ENCODE measurements at places on chromosomes 3 and 15. TPM values are rescaled to one million over a fixed set of nuclear protein-coding genes. Genes with fewer than 3 reads are reported as not detected.

DNA sequence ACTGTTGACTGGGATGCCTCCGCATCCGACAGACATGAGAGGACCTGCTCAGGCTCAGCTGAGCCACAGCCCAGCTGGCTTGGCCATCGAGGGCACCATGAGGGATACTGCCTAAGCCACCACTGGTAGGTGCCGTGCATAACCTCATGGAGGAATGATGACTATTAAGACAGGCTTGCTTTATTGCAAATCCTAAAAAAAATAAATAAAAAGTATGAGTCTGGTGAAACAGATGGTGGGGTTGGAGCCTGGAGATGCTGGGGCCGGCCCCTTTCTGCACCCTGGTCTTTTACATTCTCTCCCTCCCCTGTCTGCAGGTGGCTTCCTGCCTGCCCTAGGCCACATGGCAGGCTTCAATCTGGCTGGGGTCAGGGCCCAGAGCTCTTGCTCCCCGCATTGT lies 24.0 kb upstream of the RAD18 start:
- H3K4me1 ChIP-seq, result peaks cover 2% of the 10 kb centered on the region
- H3K27me3 ChIP-seq, result no peaks in the 10 kb centered on the region
- no peak overlapping the region for H3K4me3 ChIP-seq

GRCh38 chr3:295166-295565 lies 98.6 kb downstream of the CHL1 start:
- no peaks in the 10 kb centered on the region for H3K36me3 ChIP-seq
- H3K27ac ChIP-seq, result no peak overlapping the region

GRCh38 chr15:48712546-48712945 lies 67.0 kb upstream of the FBN1 start:
- no peak for DNase-seq
- H3K36me3 ChIP-seq, result peaks cover 25% of the 10 kb centered on the region
- no peak overlapping the region for H3K27ac ChIP-seq
- H3K4me3 ChIP-seq, result no peak overlapping the region

GRCh38 chr3:176789281-176789705 lies 408.0 kb downstream of the TBL1XR1 start:
- no peak overlapping the region for H3K4me3 ChIP-seq
- no peak for DNase-seq
- H3K27me3 ChIP-seq, result peaks cover 6% of the 10 kb centered on the region
- no peaks in the 10 kb centered on the region for H3K36me3 ChIP-seq

DNA sequence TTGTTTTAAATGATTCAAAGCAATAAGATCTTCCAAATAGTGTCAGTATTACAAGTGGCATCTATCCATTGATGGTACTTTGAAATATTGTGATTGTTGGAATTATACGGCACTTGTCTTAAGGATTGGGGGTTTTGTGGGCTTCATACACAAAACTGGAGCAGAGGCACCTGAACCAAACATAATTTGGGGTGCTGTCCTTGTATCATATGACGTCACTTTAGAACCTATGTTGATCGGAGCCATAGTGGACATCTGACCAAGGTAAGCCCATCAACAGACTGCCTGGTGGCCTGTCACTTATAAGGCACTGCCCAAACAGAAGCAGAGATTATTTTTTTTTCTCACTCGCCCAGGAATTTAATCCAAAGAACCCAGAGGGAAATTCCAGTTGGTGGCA lies 2.9 kb upstream of the LRRC58 start:
- H3K27me3 ChIP-seq, result peaks cover 10% of the 10 kb centered on the region
- DNase-seq, result no peak
- peaks cover 15% of the 10 kb centered on the region for H3K4me1 ChIP-seq
- H3K36me3 ChIP-seq, result peaks cover 10% of the 10 kb centered on the region
- H3K4me3 ChIP-seq, result no peak overlapping the region

GRCh38 chr15:74262625-74263024 lies 26.5 kb downstream of the CCDC33 start:
- peaks cover 12% of the 10 kb centered on the region for H3K27me3 ChIP-seq
- no peak for DNase-seq
- no peaks in the 10 kb centered on the region for H3K36me3 ChIP-seq
- no peak overlapping the region for H3K4me3 ChIP-seq
- no peak overlapping the region for H3K27ac ChIP-seq
- H3K4me1 ChIP-seq, result no peaks in the 10 kb centered on the region

- peaks cover 11% of the 10 kb centered on the region for H3K4me1 ChIP-seq
- no peak overlapping the region for H3K27ac ChIP-seq
- no peaks in the 10 kb centered on the region for H3K36me3 ChIP-seq
Observed at GRCh38 chr3:155076888-155077287, 3.2 kb upstream of the MME start.

DNA sequence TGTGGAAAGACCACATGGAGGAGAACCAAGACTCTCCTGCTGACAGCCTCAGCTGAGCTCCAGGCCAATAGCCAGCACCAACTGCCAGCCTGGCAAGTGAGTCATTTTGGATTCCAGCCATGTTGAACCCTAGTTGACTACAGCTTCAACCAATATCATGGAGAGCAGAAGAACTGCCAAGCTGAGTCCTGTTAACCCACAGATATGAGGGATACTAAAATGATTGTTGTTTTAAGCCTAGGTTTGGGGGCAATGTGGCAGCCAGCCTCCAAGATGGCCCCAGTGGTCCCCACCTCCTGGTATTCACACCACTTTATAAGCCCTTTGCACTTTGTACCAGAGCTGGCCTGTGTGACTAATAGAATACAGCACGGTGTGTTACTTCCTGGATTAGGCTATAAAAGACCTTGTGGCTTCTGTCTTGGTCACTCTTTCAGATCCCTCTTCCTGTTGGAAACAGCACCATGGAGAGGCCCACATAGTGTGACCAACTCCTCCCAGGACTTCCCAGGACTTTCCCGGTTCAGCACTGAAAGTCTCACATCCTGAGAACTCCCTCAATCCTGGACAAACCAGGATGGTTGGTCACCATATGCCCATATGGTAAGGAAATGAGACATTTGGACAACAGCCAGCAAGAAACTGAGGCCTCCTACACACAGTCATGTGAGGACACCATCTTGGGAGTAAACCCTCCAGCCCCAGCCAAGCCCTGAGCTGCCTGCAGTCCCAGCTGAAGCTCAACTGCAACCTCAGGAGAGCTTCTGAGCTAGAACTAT lies 32.4 kb upstream of the CDV3 start:
- H3K27me3 ChIP-seq, result no peaks in the 10 kb centered on the region
- H3K4me1 ChIP-seq, result no peaks in the 10 kb centered on the region
- H3K36me3 ChIP-seq, result no peaks in the 10 kb centered on the region

DNA sequence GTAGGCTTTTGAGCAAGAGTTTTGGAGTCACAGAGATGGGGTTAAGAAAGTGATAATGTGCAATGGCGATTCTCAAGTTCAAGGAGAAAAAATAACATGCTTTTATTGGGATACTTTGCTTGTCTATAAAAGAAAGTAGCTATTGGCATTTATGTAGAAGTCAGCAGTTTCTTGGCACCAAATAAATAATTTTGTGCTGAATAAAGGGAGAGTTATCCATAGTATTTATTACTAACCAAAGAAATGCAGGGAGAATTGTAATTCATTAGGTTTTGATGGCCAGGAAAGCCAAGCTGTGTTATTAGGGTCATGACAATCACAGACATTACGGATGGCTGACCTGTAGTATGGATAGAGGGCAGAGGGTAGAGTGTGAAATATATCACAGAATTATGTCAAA lies 33.1 kb downstream of the BTD start:
- H3K27ac ChIP-seq, result no peak overlapping the region
- H3K4me1 ChIP-seq, result peaks cover 82% of the 10 kb centered on the region
- H3K36me3 ChIP-seq, result no peaks in the 10 kb centered on the region

GRCh38 chr3:127238602-127239001 lies 45.7 kb downstream of the PRR23E start:
- no peak overlapping the region for H3K4me3 ChIP-seq
- H3K4me1 ChIP-seq, result no peaks in the 10 kb centered on the region
- H3K27ac ChIP-seq, result no peak overlapping the region
- no peak for DNase-seq
- no peaks in the 10 kb centered on the region for H3K36me3 ChIP-seq

- H3K4me3 ChIP-seq, result peak overlapping the region; percentile 78
- peak overlapping the region; percentile 99 for H3K27ac ChIP-seq
Observed at GRCh38 chr15:31364301-31365031, 37.8 kb downstream of the KLF13 start.

DNA sequence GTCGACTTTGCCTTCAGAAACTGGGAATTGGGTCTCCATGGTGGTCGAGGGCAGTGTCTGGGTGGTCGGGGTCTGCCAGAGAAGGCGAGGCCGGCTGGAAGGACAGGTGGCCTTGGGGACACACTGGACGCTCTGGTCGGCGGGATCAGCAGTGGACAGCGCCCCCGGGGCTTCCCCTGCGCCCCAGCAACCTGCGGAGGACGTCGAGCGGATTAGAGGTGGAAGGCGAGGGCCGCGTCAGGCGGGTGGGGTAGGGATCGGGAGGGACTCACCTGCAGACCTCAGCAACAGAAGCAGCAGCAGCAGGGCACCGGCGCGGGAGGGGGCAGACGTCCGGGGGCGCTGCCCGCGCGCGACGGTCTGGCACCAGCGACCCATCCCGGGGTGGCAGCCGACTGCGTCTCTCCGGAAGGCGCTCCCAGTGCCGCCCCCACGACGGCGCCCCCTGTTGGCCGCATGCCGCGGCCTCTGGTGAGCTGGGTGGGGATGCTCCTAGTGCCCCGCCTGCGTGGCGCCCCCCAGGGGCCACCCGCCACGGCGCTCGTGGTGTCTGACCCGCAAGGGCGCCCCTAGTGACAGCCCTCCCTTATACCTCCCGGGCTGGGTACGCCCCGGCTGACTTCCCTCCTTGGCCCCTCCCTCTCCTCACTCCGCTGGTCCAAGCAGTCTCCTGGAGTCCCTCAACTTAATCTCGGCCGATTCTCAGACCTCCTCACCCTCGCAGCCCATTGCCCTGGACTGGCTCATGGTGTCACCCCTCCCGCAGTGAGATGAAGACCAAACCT lies at the start of gene PRSS50:
TSS of gene PRSS50 (minus strand) at position 423 of the 785 bp plus-strand sequence. CDS start at position 378, 45 bp downstream.
- H3K36me3 ChIP-seq, result no peaks in the 10 kb centered on the region
- H3K4me3 ChIP-seq, result no peak within 1 kb of the TSS
- peaks cover 16% of the 10 kb centered on the region for H3K27me3 ChIP-seq
- peak; percentile 59 for DNase-seq
- no peak within 1 kb of the TSS for H3K27ac ChIP-seq

GRCh38 chr3:70631716-70632307 lies 319.4 kb upstream of the MDFIC2 start:
- no peak overlapping the region for H3K4me3 ChIP-seq
- H3K27me3 ChIP-seq, result peaks cover 14% of the 10 kb centered on the region
- no peaks in the 10 kb centered on the region for H3K36me3 ChIP-seq
- no peak for DNase-seq

- H3K27ac ChIP-seq, result no peak overlapping the region
- H3K27me3 ChIP-seq, result no peaks in the 10 kb centered on the region
- no peaks in the 10 kb centered on the region for H3K36me3 ChIP-seq
- no peak for DNase-seq
- no peaks in the 10 kb centered on the region for H3K4me1 ChIP-seq
- H3K4me3 ChIP-seq, result no peak overlapping the region
Observed at GRCh38 chr3:141152130-141152529, 79.5 kb upstream of the PXYLP1 start.

GRCh38 chr15:45197512-45197911 lies 9.7 kb upstream of the SHF start:
- no peaks in the 10 kb centered on the region for H3K36me3 ChIP-seq
- H3K4me3 ChIP-seq, result no peak overlapping the region
- peaks cover 3% of the 10 kb centered on the region for H3K27me3 ChIP-seq
- peaks cover 8% of the 10 kb centered on the region for H3K4me1 ChIP-seq
- H3K27ac ChIP-seq, result peak overlapping the region; percentile 72

DNA sequence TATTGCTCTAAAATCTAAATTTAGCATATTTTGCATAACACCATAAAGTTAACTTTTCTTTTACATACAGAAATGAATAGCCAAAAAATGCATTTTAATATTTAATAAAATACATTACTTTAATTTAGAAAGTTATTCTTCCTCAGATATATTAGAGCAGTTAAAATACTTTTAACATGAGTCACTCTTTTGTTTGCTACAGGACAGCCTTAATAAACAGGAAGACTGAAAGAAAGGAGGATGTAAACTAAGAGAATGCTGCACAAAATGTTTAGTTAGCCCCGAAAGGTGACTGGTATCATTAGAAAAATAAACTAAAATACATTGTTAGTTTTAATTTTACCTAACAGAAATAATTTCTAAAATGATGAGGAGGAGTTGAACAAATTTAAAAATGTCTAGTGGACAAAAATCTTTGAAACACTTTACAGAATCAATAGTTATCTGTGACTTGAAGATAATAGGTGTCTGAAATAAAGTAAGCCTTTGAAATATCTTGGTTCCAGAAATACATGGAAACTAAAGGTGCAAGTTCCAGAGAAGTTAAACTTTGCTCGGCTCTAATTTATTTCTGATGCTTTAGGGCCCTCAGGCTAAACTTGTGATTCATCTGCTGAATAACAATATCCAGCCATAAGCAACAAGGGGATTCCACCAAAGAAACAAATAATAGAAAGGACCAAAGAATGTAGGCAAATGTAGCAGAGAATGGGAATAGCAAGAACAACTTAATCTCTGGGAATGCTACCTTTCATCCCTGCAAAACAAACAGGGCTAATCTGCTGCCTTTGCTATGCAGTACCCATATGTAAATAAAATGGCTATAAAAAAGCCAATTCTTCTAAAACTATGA lies 138.3 kb upstream of the UBP1 start:
- H3K27me3 ChIP-seq, result no peaks in the 10 kb centered on the region
- peaks cover 2% of the 10 kb centered on the region for H3K4me1 ChIP-seq
- H3K36me3 ChIP-seq, result peaks cover 6% of the 10 kb centered on the region

GRCh38 chr3:42157540-42158538 lies 66.7 kb downstream of the TRAK1 start:
- peaks cover 23% of the 10 kb centered on the region for H3K4me1 ChIP-seq
- no peak for DNase-seq

DNA sequence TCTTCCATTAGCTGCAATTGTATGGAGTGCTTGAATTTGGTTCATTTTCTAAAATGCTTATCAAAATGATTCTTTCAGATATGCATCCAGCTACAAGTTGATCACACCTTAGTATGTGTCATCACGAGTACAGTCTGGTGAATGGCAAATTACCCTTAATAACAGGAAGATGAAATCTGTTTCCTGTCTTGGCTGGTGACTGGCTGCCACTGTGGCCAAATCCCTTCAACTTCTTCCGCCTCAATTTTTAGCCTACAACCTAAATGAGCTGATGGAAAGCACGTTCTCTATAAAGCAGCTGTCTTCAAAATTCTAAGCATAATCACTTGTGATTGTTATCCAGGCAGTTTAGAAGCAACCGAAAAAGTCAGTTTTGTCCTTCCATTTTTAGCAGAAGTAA lies 387.1 kb upstream of the NECTIN3 start:
- no peak overlapping the region for H3K4me3 ChIP-seq
- H3K27me3 ChIP-seq, result peaks cover 6% of the 10 kb centered on the region
- no peaks in the 10 kb centered on the region for H3K36me3 ChIP-seq
- H3K27ac ChIP-seq, result no peak overlapping the region
- no peaks in the 10 kb centered on the region for H3K4me1 ChIP-seq
- DNase-seq, result no peak

GRCh38 chr3:4562595-4562994 lies 69.4 kb downstream of the ITPR1 start:
- peaks cover 4% of the 10 kb centered on the region for H3K36me3 ChIP-seq
- peaks cover 9% of the 10 kb centered on the region for H3K4me1 ChIP-seq
- H3K27ac ChIP-seq, result no peak overlapping the region
- DNase-seq, result no peak
- H3K4me3 ChIP-seq, result no peak overlapping the region
- no peaks in the 10 kb centered on the region for H3K27me3 ChIP-seq

Gene MEX3B
- 0.69 TPM for total RNA-seq

Gene TTLL13
- total RNA-seq, result 0.20 TPM

Gene SI
- total RNA-seq, result not detected

Gene CASR
- not detected for total RNA-seq

Gene ZNF860
- total RNA-seq, result not detected

Gene ALDH1A3
- total RNA-seq, result not detected

Gene SUCNR1
- total RNA-seq, result not detected

Gene C3orf33
- 2.4 TPM for total RNA-seq

Gene AADACL2
- total RNA-seq, result not detected

Measured in activated CD8-positive, alpha-beta T cell treated with anti-CD3 and anti-CD28 coated beads for 36 hours (primary cell).